Stimulated activated CD8-positive, alpha-beta memory T cell treated with anti-CD3 and anti-CD28 coated beads, Interleukin-7, amount 100 ng/mL, for 4 hours (primary cell): ENCODE measurements at places on chromosomes 12 and 14.
A peak's percentile ranks its signal among the peaks of the same experiment; 100 is the strongest.

- no peak for DNase-seq
These were observed 5.9 kb downstream of the CDH24 start for GRCh38 chr14:23051141-23052057.

DNA sequence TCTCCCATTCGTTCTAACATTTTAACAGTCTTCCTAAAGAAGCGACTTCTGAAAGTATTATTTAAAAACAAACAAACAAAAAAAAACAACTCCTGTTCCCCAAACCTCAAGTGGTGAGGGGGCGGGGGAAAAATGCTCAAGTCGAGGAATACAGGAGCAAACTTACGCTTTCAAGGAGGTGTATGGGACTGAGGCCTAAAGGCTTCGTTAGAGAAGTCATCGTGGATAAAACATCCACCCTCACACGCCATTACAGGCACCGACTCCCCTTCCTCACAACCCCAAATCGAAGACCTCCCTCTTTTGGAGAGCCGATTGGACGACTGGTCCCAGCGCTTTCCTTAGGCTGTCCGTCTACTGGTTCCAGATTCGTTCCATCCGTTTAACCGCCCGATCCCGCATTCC lies 693 bp downstream of the CBX5 start:
- no peak for DNase-seq

- DNase-seq = no peak
These were observed 22.0 kb downstream of the VSX2 start for GRCh38 chr14:74261288-74261687.

DNA sequence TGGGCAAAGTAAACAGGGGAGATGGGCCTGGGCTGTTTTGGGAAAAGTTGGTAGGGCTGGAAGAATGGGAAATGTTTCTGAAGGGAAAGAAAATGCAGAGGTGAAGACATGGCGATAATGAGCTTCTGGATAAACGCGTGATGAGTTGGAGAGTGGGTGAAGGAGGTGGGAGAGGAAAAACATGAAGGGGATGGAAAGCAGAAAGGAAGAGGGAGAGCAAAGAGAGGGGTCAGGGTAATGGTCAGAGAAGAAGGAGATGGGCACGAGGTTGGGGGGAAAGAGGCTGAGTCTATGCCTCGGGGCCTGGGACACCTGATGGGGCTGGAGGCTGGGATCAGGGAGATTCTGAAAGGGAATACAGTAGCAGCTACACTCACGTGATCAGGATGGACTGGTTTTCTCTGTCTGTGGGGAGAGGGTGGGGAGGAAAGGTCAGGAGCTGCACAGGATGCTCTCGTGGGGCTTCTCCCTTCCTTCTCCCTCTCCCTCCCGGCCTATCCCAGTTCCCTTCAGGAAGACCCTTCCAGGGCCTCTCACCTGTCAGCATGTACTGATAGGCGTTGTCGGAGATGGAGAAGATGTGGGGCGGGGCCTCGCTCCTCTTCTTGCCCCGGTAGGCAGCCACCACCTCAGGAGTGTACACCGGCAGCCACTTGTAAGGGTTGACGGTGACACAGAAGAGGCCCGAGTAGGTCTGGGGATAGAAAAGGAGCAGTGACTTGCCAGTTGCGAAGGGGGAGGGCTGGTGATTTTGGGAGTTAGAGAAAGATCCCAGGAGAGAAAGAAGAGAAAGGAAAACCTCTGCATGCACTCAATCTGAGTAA lies 3.1 kb downstream of the MYH7 start:
- no peak for DNase-seq

GRCh38 chr12:44227616-44228015 lies 391.7 kb downstream of the TMEM117 start:
- DNase-seq = no peak

DNA sequence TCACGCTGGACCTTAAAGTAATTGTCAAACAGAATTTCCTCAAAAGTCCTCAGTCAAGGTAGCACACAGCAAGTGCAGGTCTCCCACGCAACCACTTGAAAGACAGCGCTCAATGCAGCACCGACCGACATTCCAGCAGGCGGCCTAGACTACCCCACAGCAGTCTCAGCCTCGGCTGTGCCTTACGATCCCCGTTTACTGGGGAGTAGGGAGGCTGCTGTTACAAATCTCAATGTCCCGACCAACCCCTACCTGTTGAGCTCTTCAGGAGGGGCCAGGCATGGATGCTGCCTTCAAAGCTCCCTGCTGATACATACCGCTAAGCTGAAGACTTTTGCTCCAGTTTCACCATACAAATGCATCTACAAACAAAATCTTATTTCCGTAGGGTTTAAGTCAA lies 21.8 kb downstream of the VPS37B start:
- peak; percentile 43 for DNase-seq

- DNase-seq = no peak
These were observed 55.5 kb upstream of the SRRM4 start for GRCh38 chr12:118925826-118926225.

GRCh38 chr12:29346769-29347421 lies 34.1 kb downstream of the ERGIC2 start:
- no peak for DNase-seq

DNA sequence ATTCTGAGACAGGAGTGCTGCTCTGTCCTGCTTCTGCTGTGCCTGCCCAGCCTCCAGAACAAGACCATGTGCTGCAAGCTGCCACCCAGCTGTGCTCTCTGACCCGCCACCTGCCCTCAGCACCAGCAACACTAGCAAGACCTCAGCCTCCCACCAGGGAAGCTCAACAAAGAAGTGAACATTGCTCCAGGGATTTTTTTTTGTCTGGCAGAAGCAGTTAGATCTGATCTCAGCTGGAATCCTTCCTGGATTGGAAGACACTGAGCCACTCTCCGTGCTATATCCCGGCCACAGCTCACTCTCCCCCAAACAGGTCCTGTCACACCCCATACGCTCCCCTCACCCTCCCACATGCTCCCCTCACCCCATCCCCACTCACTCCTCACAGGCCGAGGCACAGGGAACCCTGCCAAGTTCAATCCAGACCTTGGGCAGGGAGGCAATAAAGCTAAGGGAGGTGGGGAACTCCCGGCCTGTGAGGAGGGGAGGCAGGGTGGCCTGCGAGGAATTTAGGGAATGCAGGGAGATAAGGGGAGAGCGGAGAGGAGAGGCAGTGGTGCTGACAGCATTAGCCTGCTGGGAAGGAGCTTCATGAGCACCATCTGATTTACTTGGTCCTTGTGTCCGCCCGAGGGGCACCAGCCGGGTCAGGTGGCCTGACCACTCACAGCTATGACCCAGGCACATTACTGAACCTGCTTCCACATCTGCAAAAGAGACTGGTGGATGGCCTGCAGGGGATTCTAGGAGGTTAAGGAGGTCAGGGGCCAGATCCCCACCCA lies 29.7 kb downstream of the CCDC85C start:
- no peak for DNase-seq

- no peak for DNase-seq
These were observed 10.6 kb downstream of the FAR2 start for GRCh38 chr12:29159661-29160060.

DNA sequence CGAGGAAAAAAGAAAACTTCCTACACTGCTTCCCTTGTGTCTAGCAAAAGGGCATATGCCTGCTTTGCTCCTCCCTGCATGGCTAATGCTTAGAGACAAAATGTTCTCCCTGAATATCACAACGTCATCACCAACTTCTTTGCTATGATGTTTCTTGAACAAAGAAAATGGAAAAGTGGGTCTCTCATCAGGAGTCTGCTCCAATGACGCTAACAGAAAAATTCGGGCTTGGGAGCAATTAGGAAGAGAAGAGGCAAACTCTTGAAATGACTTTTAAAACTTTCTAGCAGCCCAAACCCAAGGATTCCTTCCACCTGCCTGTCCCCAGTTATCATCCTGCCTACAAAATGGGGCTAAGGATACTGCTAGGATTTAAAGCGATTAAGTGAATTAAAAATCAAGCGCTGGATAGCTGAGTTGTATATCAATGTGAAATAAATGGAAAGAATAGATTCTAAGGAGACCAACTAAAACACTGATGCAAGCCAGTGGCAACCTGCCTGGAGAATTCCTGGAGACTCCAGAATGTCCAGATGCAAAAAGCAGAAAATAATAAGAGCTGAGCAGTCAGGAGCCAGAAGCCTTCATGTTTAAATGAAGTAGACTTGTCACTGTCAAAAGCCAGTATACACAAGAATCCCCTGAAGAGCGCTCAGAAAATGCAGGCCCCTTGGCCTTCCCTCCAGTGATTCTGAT lies 183.8 kb downstream of the DPF3 start:
- no peak for DNase-seq

- DNase-seq = no peak
These were observed 19.4 kb upstream of the A2M start for GRCh38 chr12:9134981-9135628.

- DNase-seq = no peak
These were observed 65.0 kb downstream of the FOXN4 start for GRCh38 chr12:109244073-109244472.

GRCh38 chr12:105823810-105824209 lies 314.9 kb downstream of the NUAK1 start:
- no peak for DNase-seq

- no peak for DNase-seq
These were observed 201.2 kb downstream of the ANO4 start for GRCh38 chr12:100995771-100996170.

DNA sequence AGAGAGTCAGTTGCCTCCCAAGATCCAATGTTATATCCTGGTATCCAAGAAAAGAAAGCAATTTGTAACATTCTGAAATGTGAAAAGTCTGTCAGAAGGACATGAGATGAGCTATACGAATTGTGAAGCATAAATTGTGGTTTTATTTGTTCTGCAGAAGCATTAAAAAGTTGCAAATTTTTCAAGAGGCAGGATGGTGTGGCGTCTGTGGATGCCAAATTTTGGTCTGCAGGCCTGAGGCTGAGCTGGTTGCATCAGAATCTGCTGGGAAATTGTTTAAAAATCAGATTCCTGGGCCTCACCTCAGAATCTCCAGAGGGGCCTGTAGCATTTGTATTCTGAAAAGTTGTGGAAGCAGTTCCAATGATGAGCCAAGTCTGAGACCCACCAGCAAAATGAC lies 284.7 kb downstream of the NUAK1 start:
- no peak for DNase-seq

DNA sequence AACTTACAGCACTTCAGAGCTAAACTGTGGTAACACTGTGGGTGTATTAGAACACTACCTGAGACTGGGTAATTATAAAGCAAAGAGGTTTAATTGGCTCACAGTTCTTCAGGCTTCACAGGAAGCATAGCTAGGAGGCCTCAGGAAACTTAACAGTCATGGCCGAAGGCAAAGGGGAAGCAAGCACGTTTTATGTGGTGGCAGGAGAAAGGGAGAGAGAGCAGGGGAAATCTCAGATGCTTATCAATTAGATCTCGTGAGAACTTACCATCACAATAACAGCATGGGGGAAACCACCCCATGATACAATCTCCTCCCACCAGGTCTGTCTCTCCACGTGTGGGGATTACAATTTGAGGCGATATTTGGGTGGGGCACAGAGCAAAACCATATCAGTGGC lies 512.6 kb downstream of the RERGL start:
- no peak for DNase-seq

DNA sequence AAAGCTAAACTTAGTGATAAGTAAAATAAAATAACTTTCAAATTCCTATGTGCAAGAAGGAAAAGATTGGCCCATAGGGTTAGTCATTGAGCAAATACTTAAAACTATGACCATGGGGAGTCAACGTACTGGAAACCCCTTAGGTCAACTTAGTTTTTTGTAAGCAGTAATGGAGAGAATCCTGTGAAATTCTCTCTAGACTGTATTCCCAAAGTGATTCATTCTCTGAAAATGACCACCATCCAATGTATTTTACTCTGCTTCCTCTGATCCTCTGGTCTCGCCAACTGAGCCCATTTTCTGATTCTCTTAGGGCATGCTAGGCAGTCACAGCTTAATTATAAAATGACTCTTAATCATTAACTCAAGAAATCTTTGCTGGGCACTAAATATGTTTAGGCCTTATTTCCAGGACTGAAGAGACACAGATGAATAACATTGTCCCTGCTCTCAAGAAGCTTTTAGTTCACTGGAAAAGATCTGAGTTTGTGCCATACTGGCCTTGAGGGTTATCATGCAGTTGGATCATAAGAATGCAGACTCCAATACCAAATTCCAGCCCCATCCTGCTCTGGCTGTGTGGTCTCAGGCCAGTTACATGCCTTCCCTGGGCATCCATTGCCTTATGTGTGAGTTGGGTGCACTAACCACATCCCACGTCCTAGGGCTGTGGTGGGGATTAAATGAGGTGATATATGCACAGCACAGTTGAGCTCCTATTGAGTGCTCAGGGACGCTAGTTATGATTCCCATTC lies 732.4 kb downstream of the AACS start:
- no peak for DNase-seq

GRCh38 chr14:101411151-101411550 lies 150.1 kb upstream of the DIO3 start:
- DNase-seq = no peak

- no peak for DNase-seq
These were observed 15.7 kb upstream of the PWP1 start for GRCh38 chr12:107669946-107670345.

DNA sequence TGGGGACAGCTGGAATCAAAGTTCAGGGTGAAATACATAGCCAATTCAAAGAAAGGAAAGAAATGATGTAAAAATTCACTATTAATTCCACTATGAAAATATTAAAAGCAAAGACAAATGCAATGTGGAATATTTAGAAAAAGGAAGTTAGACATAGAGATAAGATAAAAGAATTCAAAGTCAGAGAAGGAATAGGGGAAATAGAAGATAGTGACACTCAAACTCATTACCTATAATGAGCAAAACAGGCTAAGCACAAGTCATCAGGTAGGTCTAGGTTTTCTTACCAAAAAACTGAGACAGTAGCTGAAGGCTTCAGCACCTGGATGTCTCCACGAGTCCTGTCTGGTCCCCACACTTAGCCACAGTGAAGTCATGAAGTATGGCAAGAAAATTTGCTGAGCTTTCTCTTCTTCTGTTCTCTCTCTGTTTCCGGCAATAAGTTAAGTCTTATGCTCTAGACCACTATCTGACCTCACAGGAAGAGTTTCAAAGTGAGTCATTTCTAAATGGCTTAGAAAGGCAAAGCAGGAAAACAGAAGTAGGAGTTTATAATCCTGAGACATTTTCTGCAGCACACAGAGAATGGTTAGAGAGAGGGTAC lies at the start of gene C3AR1:
Gene C3AR1 (minus strand): TSS at position 369 of the 604 bp plus-strand sequence. CDS start 6,174 bp downstream, outside the sequence.
- DNase-seq = no peak

GRCh38 chr14:19800282-19801117 lies 3.1 kb upstream of the OR4N2 start:
- no peak for DNase-seq

DNA sequence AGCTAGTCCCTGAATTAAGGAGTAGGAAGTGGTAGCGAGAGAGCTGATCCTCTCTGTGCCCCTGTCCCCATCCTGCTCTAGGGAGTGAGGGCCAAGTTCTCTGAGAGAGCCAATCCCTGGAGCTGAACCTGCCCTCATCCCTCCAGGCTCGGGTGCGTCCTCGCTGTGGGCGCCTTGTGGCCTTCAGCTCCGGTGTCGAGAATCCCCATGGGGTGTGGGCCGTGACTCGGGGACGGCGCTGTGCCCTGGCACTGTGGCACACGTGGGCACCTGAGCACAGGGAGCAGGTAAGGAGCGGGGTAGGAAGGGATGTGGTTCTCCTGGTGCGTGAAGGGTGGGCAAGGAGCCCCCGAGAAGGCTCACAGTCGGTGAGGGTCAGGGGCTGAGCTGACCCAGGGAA lies 1.9 kb upstream of the GNB3 start:
- no peak for DNase-seq

GRCh38 chr12:117188961-117189724 lies 1.1 kb downstream of the FBXO21 start:
- no peak for DNase-seq
